ENCODE measurements at places on chromosomes 7 and 10. TPM values are rescaled to one million over a fixed set of nuclear protein-coding genes. Genes with fewer than 3 reads are reported as not detected.

Gene CHRM2
- 1.2 TPM for total RNA-seq

Gene SPDYE8
- total RNA-seq: not detected

DNA sequence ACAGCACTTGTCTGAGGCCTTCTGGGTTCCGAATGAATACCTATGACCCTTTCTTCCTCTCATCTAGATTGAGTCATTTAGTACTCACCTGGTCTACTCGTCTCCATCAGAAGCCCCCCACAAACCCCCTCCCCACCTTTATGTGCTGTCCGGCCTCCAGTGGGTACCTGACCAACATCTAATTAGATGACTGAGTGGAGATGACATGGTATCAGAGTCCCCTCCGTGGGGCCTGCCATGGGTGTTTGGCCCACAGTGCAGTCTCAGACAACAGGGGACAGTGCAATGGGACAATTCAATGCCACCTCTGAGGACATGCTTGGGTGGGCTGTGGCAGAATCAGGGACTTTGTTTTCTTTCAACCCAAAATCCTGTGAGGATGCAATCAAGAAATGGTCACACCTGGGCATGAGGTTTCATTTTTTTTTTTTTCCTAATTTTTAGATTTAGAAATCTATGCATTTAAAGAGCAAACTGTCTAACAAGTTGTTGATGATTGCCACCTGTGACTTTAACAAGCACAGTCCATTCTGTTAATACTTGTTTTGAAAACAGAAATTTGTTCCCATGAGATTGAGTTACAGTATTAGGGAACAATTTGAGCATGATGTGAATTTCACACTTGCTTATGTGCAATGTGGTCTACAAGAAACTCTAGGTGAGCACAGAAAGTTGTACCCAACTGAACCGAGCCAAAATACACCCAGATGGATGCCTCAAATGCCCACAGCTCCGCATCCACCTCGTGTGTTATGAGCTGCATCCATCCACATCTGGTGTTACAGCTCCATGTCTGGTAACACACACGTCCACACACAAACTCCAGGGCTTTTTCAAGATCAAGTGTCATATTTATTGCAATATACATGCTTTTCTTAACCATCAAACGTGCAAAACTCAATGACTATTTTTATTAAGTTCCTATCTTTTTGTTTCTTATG is 27.5 kb downstream of the GPRIN2 start:
- no peaks in the 10 kb centered on the region for H3K27me3 ChIP-seq
- H3K4me3 ChIP-seq: no peak overlapping the region
- H3K27ac ChIP-seq: no peak overlapping the region
- no peaks in the 10 kb centered on the region for H3K36me3 ChIP-seq
- peaks cover 11% of the 10 kb centered on the region for H3K4me1 ChIP-seq
- no peak for DNase-seq

GRCh38 chr7:51593628-51594027 is 277.0 kb upstream of the COBL start:
- H3K36me3 ChIP-seq: no peaks in the 10 kb centered on the region
- no peaks in the 10 kb centered on the region for H3K27me3 ChIP-seq
- no peak overlapping the region for H3K4me3 ChIP-seq
- no peak overlapping the region for H3K27ac ChIP-seq
- DNase-seq: no peak
- no peaks in the 10 kb centered on the region for H3K4me1 ChIP-seq

DNA sequence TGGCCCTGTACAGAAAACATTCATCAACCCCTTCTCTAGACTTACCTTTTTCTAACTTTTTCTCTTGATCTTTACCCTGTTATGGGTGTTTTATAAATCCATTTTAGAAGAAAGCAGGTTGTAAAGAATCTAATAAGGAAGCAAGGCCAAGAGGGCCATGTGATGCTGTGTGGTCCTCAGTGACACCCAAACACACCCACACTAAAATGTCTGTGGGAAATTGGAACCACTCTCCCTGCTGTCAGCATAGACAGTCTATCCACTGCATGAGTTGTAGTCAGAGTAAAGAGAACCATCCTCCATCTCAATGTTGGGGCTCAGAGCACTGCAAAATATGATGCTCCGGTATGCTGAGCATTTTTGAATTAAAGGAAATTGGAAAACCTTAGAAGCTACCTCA is 235.5 kb downstream of the SKIDA1 start:
- H3K27me3 ChIP-seq: peaks cover 1% of the 10 kb centered on the region
- DNase-seq: no peak
- no peak overlapping the region for H3K4me3 ChIP-seq
- H3K27ac ChIP-seq: no peak overlapping the region
